ENCODE measurements at places on chromosomes 5 and 9. TPM values are rescaled to one million over a fixed set of nuclear protein-coding genes. Genes with fewer than 3 reads are reported as not detected.

- DNase-seq = no peak
Measured at GRCh38 chr5:62786099-62786498, 207.5 kb downstream of the LRRC70 start.

DNA sequence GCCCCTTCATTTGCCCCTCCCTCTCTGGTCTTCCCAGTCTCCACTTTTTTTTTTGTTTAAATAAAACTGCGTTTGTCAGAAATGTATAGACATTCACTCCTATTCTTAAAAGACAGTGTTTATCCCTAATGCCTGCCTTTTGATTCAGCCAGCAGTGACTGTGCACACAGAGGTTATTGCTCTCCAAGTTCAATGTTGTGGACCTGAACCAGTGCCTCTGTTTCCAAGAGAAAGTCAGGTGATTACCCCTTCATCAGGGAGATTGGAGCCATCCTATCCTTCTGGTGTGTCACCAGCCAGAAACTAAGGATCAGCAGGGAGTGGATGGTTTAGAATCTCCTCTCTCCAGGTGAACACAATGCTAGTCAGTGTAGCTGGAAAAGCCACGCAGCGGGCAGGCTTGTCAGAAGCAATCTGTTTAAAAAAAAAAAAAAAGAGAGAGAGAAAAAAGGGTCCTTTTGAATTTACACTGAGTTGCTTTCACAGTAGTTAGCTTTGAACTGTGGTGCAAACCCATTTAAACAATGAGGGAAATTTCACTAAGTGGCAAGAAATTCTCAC is 167.5 kb upstream of the DMRT1 start:
- DNase-seq = no peak

GRCh38 chr5:179828756-179829421 is 8.2 kb downstream of the SQSTM1 start:
- DNase-seq = no peak

GRCh38 chr9:85645909-85646627 is 95.7 kb downstream of the AGTPBP1 start:
- DNase-seq = no peak

The PCDHGA4 gene
- total RNA-seq = not detected

The PHF24 gene
- not detected for total RNA-seq

All from activated CD4-positive, alpha-beta T cell treated with anti-CD3 and anti-CD28 coated beads, Interleukin-2, amount 10 ng/mL, durations not matched to agents 7 days and 5 days (primary cell).